ENCODE measurements at places on chromosomes 11 and 22.
A peak's percentile ranks its signal among the peaks of the same experiment; 100 is the strongest.

GRCh38 chr11:70440206-70440605, 41.9 kb downstream of the CTTN start:
- no peak for DNase-seq

- no peak for DNase-seq
Observed at GRCh38 chr11:31387379-31387778, 17.7 kb downstream of the DNAJC24 start.

GRCh38 chr11:75872887-75873416, 57.9 kb downstream of the UVRAG start:
- no peak for DNase-seq

GRCh38 chr22:20752873-20753272, 21.0 kb upstream of the SERPIND1 start:
- no peak for DNase-seq

- no peak for DNase-seq
Observed at GRCh38 chr11:103661185-103661584, 375.3 kb upstream of the DDI1 start.

DNA sequence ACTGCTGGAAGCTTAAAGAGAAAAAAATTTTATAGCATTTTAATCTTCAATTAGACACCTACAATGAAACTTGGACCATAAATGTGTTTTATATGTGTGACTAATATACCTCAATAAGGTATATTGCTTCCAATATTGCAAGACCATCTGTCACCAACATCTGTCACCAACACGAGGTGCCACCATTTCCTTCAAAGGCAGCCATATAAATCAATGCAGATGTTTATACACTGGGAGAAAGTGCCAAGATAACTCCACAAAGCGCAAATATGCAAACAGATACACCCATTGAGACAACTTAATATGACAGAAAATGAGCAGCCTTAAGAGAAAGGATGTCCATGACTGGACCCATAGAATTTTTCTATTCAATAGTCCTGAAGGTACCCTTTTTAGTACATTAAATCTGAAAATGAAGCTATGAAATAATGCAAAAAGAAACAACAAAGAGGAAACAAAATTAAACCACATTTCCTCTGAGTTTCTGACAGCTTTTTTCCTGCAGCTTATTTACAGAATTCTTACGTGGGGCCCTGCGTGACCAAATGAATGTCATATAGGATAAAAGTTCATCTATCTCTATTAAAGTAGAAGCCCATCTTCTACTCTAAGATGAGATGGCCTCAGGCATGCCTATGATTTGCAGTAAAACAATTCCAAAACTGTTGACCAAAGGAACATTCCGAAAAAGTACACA, 12.5 kb downstream of the MPZL3 start:
- peak; percentile 68 for DNase-seq

DNA sequence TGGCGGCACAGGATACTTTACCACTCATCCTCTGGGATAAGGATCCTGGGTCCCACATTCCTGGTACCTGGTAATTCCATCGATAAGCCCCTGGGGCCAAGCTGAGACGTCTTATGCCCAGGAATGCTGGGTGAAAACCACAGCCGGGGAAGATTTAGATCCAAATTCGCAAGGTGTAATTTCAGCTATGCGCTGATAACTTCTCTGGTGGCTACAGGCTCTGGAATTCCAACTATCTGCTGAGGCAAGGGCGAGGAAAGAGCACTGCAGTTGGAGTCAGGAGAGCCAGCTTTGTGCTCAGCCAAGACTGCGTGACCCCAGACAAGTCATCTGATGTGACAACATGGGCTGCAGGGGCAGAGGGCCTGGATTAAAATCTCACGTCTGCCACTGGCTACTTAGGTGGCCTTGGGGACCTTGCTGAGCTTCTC, 9.9 kb upstream of the MYEOV start:
- DNase-seq: no peak

GRCh38 chr22:46078241-46079092, 71.9 kb upstream of the PPARA start:
- DNase-seq: no peak

DNA sequence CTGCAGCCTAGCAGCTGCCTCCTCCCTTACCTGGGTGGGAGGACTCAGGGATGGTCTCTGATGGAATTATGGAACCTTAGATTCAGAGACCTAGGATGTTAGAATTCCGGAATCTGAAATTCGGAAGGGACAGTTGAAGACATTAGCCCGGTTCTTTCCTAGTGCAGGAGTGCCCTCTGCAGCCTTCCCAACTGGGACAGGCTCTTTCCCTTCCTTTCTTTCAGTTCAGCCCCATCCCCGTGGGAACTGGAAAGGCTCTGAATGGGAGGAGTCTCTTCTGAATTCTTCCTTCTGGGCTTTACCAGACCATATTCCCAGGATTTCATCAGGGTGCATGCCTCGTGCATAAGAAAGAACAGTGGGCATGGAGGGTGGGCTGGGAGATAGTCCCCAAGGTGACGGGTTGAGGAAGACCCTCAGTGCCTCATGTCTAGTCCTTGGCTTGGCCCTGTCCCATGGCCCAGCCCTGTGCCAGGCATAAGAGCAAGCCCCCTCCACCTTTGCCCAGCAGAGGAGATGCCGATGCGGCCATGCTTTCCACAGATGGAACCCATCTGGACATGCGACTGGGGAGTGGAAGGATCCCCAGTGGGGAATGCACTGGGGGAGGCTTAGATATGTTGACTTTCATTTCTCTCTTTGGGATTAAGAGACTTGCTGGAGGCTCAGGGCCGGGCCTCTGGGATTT, 14.4 kb downstream of the DNAJB13 start:
- DNase-seq: no peak

GRCh38 chr11:86509588-86509974, 134.9 kb downstream of the CCDC81 start:
- no peak for DNase-seq

GRCh38 chr11:7759010-7759409, 37.7 kb downstream of the OR5P2 start:
- DNase-seq: no peak

DNA sequence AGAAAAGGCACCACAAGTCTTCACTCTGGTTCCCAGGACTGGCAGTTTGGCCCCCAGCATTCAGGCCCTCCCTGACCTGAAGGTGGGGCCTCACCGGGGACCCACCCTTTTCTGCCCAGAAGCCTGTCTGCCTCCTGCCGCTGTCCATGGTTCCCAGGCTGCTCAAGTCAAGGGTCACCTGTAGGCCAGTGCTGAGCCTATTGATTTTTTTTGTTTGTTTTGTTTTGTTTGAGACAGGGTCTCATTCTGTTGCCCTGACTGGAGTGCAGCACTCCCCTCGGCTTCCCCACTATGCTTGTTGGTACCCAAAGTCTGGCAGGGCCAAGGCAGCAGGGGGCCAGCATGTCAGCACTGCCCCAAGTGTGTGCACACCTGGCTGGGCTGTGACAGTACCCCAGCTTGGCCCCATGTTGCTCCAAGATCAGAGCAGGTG, 11.0 kb upstream of the MED17 start:
- no peak for DNase-seq

DNA sequence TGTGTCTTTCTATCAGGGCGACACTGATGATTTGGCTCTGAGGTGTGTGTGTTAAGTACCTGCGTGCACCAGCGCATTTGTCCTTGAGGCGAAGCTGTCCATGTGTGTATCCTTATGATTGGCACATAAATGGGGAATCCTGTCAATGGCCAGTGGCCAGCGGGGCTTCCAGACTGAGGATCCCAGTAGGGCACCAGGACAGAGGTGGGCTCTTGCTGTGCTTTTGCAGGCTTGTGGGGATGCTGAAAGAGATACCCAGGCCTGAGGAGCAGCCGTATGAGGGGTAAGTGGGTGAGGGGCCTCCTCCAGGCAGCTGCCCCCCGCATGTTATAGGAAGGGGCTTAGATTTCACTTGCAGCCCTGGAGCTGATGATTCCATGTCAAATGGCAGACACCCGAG, 156.8 kb downstream of the ST3GAL4 start:
- no peak for DNase-seq

GRCh38 chr11:62374801-62375200, 37.6 kb downstream of the ASRGL1 start:
- DNase-seq: no peak

- no peak for DNase-seq
Observed at GRCh38 chr11:10899121-10899830, 41.4 kb upstream of the ZBED5 start.

DNA sequence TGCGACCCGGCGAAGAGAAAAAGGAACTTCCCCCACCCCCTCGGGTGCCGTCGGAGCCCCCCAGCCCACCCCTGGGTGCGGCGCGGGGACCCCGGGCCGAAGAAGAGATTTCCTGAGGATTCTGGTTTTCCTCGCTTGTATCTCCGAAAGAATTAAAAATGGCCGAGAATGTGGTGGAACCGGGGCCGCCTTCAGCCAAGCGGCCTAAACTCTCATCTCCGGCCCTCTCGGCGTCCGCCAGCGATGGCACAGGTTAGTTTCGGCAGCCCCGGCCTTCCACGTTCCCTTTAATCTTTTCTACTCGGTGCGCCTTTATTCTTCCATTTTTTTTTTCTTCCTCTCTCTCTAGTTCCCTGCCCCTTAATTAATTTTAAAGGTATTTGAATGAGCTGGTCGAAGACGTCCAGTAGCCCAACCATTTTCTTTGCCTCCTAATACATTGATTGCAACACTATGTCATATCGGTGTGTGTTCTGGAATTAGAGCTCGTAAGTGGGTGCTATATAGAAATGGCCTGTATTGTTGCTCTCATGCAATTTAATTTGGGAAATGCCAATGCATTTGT, 537 bp downstream of the EP300 start:
- peak; percentile 82 for DNase-seq

GRCh38 chr22:32517921-32518320, 43.3 kb downstream of the FBXO7 start:
- DNase-seq: no peak

DNA sequence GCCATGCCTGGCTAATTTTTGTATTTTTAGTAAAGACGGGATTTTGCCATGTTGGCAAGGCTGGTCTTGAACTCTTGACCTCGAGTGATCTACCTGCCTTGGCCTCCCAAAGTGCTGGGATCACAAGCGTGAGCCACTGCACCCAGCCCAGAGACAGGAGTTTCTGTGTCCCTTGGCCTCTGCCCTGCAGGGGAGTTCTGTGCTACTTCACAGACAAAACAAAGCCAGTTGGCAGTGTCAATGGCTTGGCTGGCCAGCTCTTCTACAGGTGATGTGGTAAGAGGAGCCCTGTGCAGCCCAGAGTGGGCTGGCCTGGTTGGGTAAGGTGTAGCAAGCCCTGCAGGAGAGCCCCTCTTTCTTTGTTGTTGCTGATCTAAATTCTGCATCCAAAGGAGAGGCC, 60.5 kb upstream of the SHISAL1 start:
- DNase-seq: no peak

Measured in activated CD4-positive, alpha-beta T cell treated with anti-CD3 and anti-CD28 coated beads, Interleukin-2, amount 10 ng/mL, durations not matched to agents 24 days and 14 days (primary cell).